ENCODE measurements at places on chromosomes 7 and 10.

- no peak for DNase-seq
Observed at GRCh38 chr7:17043012-17043877, 161.5 kb upstream of the AGR3 start.

DNA sequence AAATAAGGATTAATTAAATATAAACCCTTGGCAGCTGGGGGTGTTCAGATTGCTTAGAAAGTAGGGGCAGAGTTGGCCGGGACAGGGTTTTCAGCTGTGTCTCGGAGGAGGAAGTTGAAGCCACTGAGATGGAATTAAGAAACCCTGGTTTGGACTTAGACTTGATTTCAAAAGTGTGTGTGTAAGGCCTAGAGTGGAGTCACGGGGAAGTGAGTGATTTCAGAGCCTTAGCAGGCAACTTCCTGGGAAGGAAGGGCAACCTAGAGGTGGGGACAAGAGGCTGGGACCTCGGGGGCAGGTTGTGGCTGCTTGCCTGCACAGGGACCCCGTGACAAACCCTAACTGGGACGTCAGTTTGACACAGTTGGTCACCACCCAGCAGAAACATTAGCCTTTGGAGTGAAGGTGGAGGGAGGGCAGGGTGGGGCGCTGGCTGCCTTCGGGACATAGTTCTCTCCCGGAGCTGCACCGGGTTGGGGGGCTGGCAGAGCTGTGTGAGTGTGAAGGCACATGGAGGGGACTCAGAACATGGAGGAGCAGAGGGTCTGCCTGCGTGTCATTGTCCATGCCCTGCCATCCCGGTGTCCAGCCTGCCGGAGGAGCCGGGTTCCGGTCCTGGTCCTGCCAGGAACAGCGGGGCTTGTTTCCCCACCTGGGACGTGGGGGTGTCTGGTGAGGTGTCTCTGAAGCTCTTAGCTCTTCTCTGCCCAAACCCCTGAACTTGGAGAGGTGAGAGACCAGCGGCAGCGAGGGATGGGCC lies 1.8 kb downstream of the BRI3 start:
- no peak for DNase-seq

DNA sequence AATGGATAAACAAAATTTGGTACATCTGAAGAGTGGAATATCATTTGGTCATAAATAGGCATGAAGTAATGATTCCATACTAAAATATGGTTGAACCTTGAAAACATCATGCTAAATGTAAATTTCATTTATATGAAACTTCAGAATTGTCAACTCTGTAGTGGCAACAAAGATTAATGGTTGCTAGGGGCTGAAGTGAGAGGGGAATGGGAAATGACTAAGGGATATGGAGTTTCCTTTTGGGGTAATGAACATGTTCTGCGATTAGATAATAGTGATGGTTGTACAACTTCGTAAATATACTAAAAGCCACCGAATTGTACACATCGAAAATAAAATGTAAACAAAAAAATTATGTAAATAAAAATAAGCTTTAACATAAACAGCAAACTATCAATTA lies 384.1 kb upstream of the STEAP1 start:
- DNase-seq: no peak

DNA sequence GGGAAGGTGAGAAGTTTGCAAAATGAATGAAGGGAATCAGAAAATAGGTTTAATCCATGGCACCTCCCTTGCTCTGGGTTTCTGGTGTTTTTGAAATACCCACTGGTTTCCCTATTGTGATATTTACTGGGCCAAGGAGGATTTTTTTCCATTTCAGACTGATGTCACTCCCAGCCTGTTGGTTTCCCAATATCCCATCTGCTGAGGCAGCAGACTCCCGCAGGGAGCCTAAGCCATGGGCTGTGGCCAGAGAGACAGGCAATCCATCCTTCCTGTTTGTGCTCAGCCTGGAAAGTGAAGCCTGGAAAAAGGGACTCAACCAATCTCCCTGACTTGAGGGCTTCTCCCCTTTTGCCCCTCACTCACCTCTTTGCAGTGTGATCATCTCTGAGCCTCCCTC lies 22.8 kb downstream of the FAM107B start:
- no peak for DNase-seq

DNA sequence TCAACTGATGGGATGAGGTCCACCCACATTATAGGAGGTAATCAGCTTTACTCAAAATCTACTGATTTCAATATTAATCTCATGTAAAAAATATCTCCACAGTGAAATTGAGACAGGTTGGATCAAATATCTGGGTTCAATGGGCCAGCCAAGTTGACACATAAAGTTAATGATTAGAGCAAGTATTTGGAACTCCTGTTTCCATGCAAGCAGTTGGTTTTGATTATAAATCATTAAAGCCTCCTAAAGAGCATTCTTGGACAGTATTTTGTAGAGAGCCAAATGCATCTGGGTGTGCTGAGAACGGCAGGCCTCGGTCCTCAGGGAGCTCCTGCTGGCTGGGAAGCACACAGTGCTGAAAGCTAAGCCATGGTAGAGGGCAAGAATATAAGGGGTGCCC lies 126.9 kb upstream of the BTBD16 start:
- no peak for DNase-seq

GRCh38 chr7:114148779-114149178 lies 230.0 kb upstream of the PPP1R3A start:
- DNase-seq: no peak

DNA sequence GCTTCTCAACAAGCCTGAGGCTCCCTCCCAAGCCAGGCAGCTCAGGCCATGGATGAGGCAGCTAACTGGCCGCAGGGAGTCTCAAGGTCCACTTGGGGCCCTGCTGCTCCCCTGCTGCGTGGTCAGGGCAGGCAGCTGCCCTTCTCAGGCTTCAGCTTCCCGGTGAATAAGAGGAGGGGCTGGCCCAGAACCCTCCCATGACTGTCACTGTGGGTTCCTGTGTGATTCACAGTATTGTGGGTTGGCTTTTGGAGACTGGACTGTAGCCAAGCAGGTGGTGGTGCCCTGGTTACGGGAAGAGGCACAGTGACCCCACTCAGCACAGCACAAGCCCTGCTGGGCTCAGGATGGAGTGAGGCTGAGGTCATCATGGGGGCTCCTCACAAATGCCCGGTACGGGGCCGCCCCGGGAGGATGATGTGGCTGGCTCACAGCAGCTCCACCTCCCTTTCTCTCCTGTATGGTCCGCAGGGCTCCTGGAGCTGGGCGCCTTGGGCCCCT lies 189.8 kb downstream of the HECW1 start:
- DNase-seq: no peak

GRCh38 chr7:44381494-44382220 lies 56.3 kb upstream of the CAMK2B start:
- DNase-seq: no peak

- no peak for DNase-seq
Observed at GRCh38 chr7:4151926-4152549, 530.1 kb upstream of the FOXK1 start.

- no peak for DNase-seq
Observed at GRCh38 chr7:51233374-51233773, 83.2 kb downstream of the COBL start.
